ENCODE measurements at places on chromosomes 11 and 22.

- DNase-seq = no peak
Observed at GRCh38 chr11:65131417-65131776, 2.9 kb downstream of the SYVN1 start.

DNA sequence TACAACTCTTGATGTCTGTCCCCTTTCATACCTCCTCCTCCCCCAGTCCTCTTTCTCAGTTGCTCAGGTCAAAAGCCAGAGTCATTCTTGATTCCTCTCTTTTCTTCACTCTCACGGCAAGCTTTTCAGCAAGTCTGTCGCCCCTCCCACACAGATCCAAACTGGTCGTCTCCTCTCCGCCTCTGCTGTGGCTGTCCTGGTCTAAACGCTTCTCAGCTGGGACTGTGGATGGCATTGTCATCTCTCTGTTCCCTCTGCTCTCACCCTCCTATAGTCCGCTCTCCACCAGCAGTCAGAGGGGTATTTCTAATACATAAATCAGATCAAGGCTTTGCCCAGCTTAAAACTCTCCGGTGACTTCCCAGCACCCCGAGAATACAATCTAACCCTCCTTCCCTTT, 46.8 kb upstream of the SPATA19 start:
- DNase-seq = no peak

DNA sequence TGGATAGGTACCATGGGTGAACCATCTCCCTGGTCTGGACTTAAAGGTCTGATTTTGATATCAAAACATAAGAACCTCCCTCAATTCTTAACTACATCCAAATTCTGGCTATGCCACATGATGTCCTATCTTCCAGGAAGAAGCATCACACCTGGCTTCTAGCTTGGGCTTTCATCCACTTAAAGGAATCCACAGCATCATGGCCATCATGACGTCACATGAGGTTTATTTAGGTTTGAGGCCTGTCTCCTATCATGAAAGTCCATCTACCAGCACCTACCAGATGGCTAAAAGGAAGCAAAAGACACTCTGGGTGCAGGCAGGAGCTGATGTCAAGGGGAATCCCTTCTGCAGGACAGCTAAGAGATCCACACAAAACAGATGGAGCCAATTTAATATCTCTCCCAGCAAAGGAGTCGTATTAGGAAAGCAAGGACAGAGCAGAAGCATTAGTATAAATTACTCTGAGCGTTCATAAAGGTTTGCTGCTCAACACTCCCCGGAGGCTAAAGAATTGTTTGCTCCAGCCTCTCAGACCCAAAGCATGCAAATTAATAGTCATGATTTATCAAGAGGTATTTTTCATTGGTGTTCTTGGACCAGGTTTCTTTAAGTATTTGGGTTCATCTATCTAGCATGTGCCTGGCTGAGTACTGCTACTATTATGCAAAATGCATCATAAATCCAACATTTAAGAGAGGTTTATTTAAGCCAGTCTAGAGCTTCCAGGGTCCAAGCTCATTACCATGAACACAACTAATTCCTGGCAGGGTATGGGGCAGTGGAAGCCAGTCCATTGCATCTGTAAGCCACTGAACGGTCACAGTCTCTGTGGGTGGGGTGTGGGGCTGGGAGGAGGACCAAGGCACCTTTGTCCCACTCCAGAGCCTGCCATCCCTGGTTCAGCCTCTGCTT, 47.2 kb downstream of the GALNT18 start:
- DNase-seq = no peak

GRCh38 chr22:40258501-40258915, 80.8 kb downstream of the TNRC6B start:
- no peak for DNase-seq

GRCh38 chr11:130144861-130145281, 14.7 kb upstream of the ST14 start:
- no peak for DNase-seq

DNA sequence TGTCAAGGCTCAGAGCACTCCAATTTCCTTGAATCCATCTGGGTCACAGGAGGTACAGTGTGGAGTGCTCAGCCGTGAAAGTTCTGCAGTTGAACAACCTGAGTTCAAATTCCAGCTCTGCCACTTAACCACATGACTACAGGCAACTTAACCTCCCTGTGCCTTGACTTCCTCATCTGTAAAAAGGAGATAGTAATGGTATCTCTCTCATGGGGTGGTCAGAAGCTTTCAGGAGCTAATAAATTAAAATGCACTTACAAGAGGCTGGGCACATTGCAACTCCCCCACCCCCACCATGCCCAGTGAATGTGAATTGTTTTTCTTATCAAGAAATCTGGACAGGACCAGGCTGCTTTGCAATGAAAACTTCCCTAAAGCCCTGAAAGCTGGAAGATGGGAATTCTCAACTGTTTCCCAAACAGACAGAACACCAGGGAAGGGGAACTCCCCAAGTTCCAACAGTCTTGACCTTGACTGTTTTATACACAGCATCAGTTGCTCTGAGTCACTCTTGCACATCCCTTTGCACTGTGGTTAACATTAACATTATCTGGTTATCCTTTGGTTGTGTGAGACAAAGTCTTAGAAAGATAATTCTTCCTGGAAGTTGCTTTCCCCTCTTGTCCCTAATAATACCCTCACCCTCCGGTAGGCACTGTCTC, 137.0 kb downstream of the SLC1A2 start:
- DNase-seq = no peak

DNA sequence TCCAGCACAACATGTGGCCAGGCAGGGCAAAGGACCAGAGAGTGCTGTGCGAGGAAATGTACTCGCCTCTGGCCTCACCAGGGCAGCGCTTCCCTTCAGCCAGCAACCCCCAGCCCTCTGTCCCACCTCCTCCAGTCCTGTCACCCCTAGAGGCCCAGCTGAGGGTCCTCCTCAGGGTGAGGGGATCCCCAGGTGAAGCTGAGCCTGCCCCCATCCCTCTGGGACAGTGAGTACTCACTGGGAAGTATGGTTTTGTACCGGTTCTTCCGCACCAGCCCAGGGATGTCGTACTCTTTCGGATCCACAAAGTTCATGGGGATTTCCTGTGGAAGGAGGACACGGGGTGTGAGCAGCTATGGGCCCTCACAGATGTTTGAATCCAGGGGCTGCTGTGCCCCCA, 11.7 kb upstream of the IGSF22 start:
- no peak for DNase-seq

DNA sequence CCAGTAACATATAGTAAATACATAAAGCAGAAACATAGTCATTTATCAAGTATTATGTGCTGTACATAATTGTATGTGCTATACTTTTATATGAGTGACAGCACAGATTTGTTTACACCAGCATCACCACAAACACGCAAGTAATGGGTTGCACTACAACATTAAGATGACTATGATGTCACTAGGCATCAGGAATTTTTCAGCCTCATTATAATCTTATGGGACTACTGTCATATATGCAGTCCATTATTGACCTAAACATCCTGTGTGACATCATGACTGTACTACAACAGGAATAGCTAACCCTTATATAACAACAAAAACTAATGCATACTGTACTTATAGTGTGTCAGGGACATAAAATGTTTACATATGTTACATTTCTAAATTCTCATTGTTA, 50.2 kb upstream of the IZUMO1R start:
- DNase-seq = no peak

GRCh38 chr11:12915093-12915492, 94.0 kb upstream of the RASSF10 start:
- no peak for DNase-seq

All from NCI-H774 (cell line).